ENCODE measurements at places on chromosomes 11 and 22. TPM values are rescaled to one million over a fixed set of nuclear protein-coding genes. Genes with fewer than 3 reads are reported as not detected.

The PNPLA3 gene
- 14.1 TPM for total RNA-seq

The TSPAN32 gene
- not detected for total RNA-seq

The PLEKHA7 gene
- not detected for total RNA-seq

DNA sequence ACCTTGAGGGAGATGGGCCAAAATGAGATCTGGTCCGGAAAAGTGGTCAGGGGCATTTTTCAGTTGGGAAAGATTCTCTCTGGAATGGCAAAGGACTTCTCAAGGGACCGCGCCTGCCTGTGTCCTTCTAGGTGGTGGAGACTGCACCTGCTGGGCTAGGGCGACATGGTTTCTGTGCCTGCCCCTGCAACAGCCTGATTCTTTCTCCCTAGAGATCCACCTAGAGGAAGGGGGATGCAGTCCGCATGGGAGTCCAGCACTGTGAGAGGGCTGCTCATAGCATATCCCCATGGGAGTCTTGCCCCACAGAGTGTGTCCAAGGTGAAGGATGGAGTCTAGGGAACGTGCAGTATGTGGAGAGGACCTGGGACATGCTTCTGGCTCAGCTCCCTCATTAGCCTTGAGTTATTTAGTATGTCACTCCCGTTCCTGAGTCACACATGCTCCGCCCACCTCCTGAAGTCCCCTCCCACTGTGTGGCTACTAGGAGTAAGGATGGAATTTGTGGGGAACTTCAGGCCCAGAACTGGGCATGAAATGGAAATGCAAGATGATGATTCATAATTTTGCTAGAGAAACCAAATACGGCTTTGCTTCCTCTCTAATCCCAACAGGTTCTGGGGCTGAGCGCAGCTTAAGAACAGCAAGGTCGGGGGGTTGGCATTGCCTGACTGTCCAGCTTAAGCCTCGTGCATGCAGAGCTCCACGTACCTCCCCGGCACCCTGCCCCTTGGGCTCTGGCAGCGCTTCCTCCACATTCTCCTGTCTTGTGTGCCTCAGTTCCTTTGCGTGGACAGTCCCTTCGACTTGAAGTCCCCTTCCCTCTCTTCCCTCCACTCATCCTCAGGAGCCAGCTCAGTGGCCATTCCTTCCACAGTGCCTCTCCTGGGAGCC is 35.0 kb downstream of the GRIK4 start:
- DNase-seq, result peak; percentile 48

GRCh38 chr11:24748261-24748660 is 251.4 kb downstream of the LUZP2 start:
- DNase-seq, result no peak

- no peak for DNase-seq
These were observed 13.6 kb upstream of the MTNR1B start for GRCh38 chr11:92955860-92956259.

GRCh38 chr11:44130751-44131150 is 35.3 kb downstream of the EXT2 start:
- DNase-seq, result no peak

- DNase-seq, result no peak
These were observed 55.8 kb upstream of the PRODH start for GRCh38 chr22:18991821-18992442.

Measured in SJSA1 (cell line).